AG04449 (cell line): ENCODE measurements at places on chromosomes 6 and 20.
A peak's percentile ranks its signal among the peaks of the same experiment; 100 is the strongest.

DNA sequence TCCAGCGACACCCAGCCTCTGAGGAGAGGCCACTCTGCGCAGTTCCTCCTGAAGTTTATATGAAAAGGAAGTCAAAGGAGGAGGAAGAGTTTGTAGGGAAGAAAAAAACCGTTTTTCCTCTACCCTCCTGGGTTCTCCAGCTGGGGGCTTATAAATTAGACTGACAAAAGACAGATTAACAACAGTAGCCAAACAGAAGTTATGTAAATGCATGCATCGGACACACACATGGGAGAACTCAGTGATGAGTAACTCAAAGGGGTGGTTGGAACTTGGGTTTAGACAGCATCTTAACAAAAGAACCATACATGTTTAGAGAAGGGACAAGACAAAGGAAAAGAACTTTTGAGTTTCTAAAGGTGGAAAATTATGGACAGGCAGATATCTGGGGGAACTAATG lies 71.2 kb downstream of the CD24 start:
- no peak for DNase-seq

DNA sequence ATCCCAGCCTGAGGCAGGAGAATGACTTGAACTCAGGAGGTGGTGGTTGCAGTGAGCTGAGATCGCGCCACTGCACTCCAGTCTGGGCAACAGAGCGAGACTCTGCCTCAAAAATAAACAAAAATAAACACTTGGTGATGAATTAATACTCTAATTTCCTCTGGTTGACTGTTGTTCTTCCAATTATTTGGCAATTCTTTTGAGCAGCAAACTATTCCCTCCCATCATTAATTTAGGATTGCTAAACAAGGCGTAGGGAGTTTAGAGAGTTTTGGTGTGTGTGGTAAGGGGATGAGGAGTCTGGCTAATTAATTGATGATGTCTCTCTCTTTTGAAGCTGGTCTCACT lies 2.7 kb upstream of the ID1 start:
- no peak for DNase-seq

GRCh38 chr6:11434565-11435326 lies 102.8 kb upstream of the TMEM170B start:
- DNase-seq, result peak; percentile 56

DNA sequence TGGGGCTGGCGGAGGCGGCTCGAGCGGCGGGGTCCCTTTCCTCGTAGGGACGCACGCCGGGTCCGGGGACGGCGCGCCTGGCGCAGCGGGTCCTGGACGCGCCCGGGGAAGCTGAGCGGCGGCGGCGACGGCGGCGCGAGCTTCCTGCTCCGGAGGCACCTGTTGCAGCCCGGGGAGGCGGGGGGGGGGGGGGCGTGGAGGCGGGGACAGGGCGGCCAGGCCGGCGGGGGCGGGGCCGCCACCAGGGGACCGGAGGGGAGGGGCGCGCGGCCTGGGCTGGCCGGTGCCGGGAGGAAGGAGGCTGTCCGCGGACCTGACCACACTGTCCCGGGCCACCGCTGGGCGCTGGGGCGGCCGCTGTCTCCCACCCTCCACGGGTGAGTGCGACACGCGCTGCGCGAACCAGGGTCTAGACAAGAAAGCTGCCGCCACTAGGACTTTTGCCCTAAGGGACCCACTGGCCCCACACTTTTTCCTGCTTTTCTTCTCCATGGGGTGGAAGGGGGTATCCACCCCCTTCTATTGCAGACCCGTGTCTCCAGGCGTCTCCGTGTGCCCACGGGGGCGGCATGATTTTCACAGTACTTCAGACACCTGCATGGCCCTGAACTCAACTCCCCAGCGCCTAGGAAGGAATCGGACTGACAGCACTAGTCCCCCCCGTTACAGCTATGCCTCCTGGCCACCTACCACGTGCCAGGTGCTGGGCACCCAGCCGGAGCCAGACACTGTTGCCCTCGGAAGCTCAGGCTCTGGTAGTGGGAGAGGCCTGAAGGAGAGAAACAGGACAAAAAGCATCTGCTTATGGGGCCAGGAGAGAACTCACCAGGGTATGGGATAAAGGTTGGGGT lies at the start of gene NFATC2:
NFATC2 (minus strand) TSS at position 149 of the 851 bp plus-strand sequence. CDS start 220 bp downstream, outside the sequence.
- no peak for DNase-seq

DNA sequence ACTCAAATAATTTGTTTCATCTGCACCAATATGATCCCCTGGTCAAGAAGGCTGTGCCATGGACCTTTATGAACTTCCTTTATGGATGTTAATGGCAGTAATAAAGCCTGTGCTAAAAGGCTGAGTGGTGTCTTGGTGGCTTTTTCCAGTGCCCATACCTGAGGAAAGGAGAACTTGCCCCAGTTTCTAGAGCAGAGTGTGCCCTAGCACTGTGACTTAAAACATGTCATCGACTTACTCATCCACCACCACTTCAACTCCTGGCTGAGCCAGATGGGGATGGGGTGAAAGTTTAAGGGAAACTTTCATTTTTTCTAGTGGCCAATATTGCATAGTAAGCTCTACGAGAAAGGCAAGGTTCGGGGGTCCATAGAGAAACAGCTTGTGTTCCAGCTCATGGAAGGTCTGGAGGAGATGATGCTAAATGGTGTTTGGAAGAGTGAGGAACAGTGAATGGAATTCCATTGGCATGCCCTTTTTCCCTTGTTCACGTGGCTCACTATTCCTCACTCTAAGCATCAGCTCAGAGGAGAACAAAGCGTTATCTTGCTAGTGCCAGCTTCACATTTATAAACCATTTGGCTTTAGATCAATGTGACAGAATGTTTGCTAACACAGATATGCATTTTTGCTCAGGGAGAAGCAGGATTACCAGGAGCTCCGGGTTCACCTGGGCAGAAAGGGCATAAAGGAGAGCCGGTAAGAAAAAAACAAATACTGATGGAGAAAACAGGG lies 71.2 kb downstream of the COL19A1 start:
- DNase-seq, result no peak

- no peak for DNase-seq
These were observed 181.0 kb upstream of the MYLIP start for GRCh38 chr6:15947923-15948322.

GRCh38 chr6:82611751-82612150 lies 248.1 kb downstream of the TPBG start:
- no peak for DNase-seq

- DNase-seq, result no peak
These were observed 23.9 kb downstream of the C20orf203 start for GRCh38 chr20:32649697-32650400.

DNA sequence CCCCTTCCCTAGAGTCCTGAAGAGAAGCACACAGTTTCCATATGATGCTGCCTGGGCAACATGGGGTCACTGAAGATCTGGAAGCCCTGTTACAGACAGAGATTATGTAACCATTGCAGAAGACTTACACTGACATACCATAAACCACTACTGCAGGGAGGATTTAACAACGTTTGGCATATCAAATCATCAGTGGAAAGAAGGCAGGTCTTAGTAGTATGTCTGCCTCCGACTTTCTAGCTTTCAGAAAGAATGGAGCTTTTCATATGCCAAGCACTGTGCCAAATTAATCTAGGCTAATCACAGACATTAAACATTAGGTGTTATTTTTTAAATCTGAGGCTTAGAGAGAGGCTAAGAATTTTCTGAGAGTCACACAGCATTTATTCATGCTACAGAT lies 144.3 kb downstream of the ADGRB3 start:
- DNase-seq, result no peak

DNA sequence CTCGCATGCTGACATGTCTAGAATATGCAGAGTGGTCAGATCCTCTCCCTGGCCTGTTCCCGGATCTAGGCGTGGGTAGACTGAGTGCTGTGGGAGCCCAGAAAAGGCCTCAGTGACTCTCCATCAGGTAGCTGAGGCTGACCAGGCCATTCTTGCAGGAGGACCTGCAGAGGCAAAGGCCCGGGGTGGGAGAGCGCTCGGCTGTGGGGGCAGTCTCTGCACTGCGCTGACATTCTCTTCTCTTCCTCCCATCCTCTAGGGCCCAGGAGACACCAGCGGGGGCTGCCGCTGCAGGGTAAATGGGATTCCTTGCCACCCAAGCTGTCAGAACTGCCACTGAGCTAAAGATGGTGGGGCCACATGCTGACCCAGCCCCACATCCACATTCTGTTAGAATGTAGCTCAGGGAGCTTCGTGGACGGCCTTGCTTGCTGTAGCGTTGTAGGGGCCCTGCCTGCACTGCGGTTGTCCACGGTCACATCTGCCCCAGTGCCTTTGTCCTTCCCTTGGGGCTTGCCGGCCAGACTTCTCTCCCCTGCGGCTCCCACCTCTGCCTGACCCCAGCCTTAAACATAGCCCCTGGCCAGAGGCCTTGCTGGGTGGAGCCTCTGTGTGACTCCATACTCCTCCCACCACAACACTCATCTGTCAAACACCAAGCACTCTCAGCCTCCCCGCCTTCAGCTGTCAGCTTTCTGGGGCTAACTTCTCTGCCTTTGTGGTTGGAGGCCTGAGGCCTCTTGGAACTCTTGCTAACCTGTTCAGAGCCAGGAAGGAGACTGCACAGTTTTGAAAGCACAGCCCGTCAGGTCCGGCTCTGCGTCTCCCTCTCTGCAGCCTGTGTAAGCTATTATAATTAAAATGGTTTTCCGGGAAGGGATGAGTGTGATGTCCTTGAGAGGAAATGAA lies 22.2 kb downstream of the RBCK1 start:
- no peak for DNase-seq

DNA sequence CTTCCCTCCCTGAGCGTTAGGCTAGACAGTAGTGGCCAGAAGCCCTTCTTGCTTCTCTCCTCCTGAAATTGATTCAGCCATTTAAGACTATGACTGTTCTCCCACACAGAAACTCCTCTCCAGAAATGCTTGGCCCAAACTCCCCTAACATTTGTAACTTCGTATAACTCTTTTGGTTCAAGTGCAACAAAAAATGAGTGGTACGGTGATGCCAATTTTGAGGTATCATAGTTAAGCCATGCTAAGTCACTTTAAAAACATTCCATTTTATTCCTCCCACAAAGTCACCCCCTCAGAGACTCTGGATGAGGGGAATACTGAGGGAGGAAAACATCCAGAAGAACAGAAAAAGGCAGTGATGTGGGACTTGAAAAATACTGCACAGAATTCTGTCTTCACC lies 21.1 kb upstream of the ROS1 start:
- DNase-seq, result no peak

GRCh38 chr6:136920216-136920615 lies 1.9 kb upstream of the SLC35D3 start:
- no peak for DNase-seq

DNA sequence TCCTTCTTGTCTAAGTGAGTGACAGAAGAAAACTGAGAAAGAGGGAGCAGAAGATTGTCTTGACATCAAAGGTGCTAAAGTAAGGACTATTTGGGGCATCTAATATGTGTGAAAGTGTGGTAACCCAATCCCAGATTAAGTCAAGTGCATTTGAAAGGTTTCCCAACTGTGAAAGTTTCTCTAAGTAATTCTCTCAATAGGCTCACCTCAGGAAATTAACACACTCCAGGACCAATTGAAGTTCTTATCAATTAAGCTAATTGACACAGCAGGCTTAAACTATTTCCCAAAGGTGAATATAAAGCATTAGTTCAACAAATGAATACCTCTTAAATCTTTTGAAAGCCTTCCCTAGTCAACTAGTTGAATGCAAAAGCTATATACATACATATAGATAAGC lies 212.8 kb upstream of the FUT9 start:
- DNase-seq, result no peak

GRCh38 chr6:151018046-151018445 lies 152.5 kb downstream of the MTHFD1L start:
- no peak for DNase-seq

GRCh38 chr6:132865364-132865763 lies 51.0 kb downstream of the RPS12 start:
- no peak for DNase-seq

DNA sequence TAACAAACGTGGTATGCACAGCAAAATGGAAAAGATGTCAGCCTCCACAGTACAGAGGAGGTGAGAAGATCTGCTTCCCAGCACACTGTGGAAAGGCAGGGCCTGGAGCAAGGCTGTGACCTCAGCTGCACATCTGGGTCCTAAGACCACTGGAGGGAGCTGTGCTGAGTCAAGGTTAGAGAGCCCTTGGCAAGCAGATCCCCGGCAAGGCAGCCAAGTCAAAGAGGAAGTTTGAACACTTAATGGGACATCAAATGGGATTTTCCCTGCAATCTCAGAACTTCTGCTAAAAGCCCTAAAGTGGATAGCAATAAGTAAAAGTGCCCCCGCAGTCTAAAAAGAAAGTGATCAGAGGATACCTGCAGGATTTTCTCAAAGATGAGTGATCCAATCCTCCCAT lies 39.5 kb downstream of the UNC5CL start:
- DNase-seq, result no peak

- no peak for DNase-seq
These were observed 70.5 kb upstream of the MYLIP start for GRCh38 chr6:16058201-16058928.

- DNase-seq, result no peak
These were observed 3.6 kb upstream of the DNAJC5 start for GRCh38 chr20:63891061-63892002.

DNA sequence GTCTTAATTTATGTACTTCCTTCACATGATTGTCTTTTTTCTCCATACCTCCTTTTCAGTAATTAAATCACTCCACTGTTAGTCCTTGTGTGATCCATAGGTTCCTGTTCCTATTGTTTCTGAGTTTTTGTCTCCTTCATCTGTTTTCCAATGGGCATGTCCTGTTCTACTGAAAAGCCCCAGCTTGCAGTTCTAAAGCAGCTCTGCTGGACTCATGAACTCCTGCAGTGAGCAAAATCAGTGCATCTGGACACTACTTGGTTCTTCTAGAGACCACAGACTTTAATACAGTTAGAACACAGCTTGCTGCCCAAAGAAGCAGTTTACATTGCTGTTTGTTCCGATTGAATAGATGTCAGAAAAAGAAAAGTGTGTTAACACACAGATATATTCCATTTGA lies 593.3 kb upstream of the HS3ST5 start:
- no peak for DNase-seq

DNA sequence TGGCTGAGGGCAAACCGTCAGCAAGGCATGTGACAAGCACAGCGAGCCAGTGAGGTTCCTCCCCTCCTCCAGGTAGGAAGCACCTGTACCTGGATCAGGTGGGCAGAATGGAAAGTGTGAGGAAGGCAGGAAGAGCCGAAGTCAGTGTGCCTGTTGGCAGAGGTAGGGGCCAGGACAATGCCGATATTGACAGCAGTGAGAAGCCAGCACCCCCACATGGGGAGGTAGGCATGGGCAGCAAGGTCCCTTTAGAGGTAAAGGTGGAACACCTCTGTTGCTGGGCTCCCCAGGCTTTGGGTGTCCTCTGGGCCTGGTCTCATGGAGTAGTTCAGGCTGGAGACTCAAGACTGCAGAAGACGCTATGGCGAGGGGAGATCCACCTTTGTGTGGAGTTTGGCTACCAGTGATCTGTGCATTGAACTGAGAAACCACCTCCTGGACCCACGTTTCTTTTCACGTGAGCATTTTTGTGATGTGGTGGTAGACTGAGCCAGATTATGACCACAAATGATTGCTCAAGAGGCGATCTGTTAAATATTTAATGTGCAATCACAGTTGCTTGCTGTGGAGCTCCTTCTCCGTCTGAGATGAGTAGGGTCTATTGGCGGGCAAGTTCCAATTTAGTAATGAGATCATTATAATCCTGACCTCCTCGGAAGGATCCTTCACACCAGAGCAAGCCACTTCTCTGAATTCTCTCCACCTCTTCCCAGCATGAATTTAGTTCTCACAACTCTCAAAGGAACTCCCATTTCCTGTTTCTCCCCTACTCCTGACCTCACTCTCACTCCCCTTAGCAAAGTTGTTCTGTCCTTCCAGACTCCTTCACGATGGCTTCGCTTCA lies 174.8 kb downstream of the CDH26 start:
- DNase-seq, result no peak
